ENCODE measurements at places on chromosomes 4 and X. TPM values are rescaled to one million over a fixed set of nuclear protein-coding genes. Genes with fewer than 3 reads are reported as not detected.

GUF1 gene
- total RNA-seq: 32.5 TPM

SPOCK3 gene
- total RNA-seq: 0.43 TPM

DACH2 gene
- total RNA-seq: not detected

CASK gene
- 28.5 TPM for total RNA-seq

GPRIN3 gene
- 2.7 TPM for total RNA-seq

FAM184B gene
- total RNA-seq: under 0.01 TPM

SSX2B gene
- not detected for total RNA-seq

SSX3 gene
- not detected for total RNA-seq

SHOX gene
- total RNA-seq: not detected

PAGE3 gene
- total RNA-seq: not detected

Measured in thoracic aorta endothelial cell (primary cell).